ENCODE measurements at places on chromosomes 6 and 20. TPM values are rescaled to one million over a fixed set of nuclear protein-coding genes. Genes with fewer than 3 reads are reported as not detected.
A peak's percentile ranks its signal among the peaks of the same experiment; 100 is the strongest.

The CRYBG1 gene
- 3.1 TPM for total RNA-seq

The VWA7 gene
- 0.47 TPM for total RNA-seq

The PRKN gene
- total RNA-seq = 8.4 TPM

The CNR1 gene
- total RNA-seq = 13.7 TPM

The TMEM200A gene
- 1.3 TPM for total RNA-seq

The LTB gene
- total RNA-seq = 0.57 TPM

The PEDS1 gene
- 46.3 TPM for total RNA-seq

The ZNF343 gene
- total RNA-seq = 10.3 TPM

The SYNDIG1 gene
- total RNA-seq = 0.40 TPM

The NFATC2 gene
- total RNA-seq = 12.4 TPM

The DEFB124 gene
- total RNA-seq = not detected

GRCh38 chr6:80143419-80143937 is 37.0 kb downstream of the BCKDHB start:
- ATAC-seq = peak; percentile 70

DNA sequence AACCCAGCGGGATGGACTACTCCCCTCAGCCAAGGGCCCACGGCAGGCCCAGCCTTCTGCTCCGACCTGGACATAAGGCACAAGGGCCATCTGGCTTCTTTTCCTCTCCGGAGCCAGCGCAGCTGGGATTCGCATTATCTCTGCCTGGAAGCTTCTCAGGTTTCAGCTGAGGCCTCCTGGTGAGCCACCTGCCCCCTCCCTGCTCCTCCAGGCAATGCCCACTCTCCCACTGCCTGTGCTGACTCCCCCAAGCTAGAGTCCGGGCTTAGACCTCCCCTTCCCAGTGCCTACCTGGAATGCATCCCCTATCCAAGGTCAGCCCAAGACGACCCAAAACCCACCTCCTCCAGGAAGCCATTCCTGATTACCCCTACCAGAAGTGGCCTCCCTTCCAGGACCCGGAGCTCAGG is 60.7 kb downstream of the EZR start:
- ATAC-seq = no peak

GRCh38 chr6:137810554-137811120 is 56.4 kb upstream of the TNFAIP3 start:
- ATAC-seq = no peak

DNA sequence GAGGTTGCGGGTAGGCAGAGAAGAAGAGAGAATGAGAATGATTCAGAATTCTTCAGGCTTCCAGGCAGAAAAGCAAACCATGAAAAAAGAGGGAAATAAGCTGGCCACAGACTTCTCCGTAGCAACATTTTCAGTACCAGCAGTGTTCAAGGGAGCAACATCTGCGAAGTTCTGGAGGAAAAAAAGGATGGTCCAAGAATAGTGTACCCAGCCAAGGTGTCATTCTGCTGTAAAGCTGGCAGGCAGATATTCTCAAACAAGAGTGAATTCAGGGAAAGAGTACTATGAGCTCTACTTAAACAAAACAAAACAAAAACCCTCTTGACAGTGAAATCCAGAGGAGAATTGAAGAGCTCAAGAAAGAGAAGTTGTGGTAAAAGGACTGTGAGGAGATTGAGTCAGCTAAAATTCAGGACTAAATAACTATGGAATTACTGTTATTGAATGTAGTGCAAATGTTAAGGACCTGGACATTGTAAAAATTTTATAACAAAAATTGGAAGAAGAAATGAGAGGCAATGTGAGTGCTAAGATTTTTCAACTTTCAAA is 86.5 kb downstream of the ATRN start:
- no peak for ATAC-seq

GRCh38 chr6:72272958-72273357 is 348.9 kb upstream of the KCNQ5 start:
- ATAC-seq = no peak

DNA sequence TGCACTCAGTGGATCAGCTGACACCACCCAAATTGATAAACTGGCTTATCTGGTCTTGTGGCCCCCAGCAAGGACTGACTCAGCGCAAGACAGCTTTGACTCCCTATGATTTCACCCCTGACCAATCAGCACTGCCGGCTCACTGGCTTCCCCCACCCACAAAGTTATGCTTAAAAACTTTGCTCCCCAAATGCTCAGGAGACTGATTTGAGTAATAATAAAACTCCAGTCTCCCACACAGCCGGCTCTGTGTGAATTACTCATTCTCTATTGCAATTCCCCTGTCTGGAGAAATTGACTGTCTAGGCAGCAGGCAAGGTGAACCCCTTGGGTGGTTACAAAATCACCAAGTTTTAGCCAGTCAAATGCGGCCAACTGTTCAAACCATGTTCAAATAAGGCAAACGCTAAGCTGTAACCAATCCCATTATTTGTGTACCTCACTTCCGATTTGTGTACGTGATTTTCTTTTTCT is 32.5 kb downstream of the SLC22A2 start:
- ATAC-seq = no peak

DNA sequence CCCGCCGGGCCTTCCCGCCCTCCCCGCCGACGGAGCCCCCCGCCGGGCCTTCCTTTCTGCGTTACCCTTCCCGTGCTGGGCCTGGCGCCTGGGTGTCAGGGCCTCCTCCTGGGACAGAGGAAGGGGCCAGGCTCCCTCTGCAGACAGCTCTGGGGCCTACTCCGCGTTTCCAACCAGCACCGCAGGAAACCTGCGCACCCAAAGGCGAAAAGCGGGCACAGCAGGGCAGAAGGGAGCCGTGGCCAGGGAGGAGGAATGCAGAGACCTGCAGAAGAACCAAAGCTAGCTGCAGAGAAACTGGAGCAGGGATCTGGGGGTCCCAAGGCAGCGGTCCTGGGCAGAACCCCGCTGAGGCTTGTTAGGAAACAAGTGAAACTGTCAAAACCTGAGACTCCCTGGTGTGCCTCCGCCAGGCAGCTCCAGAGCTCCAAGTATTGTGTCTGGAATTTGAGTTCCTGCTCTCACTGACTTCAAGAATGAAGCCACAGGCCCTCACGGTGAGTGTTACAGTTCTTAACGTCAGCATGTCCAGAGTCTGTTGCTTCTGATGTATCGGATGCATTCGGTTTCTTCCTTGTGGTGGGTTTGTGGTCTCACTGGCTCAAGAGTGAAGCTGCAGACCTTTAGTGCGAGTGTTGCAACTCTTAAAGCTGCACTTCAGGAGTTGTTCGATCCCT is 33.3 kb downstream of the IRF4 start:
- ATAC-seq = no peak

DNA sequence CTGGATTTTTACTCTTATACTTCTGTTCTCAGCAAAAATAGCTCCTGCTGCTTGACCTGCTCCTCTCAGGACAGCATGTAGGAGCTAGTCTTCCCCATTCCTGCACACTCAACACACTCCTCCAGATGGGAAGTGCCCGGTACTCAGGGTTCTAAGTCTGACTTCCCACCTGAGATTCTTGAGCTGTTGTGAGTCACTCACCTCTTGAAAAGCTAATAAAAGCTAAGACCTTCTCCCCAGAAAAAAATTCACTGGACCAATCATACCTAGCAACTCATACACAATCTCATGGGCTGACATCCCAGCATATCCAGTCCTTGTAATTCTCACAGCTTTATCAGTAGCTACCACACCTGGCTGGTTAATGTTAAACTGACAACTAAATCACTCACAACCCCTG is 53.5 kb downstream of the TRPC4AP start:
- ATAC-seq = no peak

DNA sequence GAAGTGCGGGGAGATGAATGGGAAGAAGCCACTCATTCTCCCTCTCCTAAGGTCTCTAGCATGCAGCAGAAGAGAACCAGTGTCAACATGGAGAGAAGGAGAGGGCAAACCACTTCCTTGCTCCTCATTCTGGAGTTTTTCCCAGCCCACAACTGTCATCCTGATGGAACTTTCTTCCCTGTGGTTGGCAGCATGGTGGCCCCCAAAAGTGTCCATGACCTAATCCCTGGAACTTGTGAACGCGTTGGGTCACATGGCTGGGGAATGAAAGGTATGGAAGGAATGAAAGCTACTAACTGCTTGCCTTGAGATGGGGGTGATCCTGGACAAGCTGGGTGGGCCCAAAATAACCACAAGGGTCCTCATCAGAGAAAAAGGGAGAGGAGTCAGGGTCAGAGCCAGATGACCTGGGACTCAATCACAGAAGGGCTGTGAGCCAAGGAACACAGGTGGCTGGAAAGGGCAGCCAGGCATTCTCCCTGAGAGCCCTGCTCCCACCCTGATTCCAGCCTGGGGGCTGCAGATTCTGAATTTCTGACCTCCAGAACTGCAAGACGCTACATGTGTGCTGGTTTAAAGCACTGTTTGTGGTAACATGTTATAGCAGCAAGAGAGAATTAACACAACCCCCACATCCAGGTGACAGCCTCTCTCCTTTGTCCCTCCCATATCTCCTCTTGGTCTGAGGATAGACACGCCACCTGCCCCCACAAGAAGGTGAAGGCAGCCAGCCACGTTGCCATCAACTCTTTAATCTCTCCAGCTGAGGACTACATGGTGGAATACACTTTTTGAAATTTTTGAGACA is 63.2 kb downstream of the PYGB start:
- no peak for ATAC-seq

DNA sequence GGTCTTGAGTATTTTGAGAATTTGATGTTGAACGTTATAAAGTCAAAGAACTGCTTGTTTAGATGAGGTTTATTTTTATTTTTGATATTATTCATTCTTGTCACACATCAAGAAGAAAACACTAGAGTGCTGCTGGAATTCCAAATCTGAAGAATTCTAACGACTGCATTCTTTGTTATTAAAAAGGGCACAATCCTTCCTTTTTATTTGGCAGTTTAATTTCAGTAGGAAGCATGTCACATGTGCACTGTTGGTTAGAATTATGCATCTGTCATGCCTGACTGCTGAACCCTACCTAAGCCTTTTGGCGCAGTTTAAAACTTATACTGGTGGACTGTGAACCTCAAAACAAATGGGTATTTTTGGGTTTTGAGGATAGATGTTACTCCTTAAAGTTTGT is 4.0 kb downstream of the ID4 start:
- ATAC-seq = no peak

GRCh38 chr6:52551483-52552277 is 25.2 kb downstream of the TRAM2 start:
- peak; percentile 72 for ATAC-seq

- ATAC-seq = no peak
These were observed 138.2 kb upstream of the SLC22A16 start for GRCh38 chr6:110614586-110614985.

DNA sequence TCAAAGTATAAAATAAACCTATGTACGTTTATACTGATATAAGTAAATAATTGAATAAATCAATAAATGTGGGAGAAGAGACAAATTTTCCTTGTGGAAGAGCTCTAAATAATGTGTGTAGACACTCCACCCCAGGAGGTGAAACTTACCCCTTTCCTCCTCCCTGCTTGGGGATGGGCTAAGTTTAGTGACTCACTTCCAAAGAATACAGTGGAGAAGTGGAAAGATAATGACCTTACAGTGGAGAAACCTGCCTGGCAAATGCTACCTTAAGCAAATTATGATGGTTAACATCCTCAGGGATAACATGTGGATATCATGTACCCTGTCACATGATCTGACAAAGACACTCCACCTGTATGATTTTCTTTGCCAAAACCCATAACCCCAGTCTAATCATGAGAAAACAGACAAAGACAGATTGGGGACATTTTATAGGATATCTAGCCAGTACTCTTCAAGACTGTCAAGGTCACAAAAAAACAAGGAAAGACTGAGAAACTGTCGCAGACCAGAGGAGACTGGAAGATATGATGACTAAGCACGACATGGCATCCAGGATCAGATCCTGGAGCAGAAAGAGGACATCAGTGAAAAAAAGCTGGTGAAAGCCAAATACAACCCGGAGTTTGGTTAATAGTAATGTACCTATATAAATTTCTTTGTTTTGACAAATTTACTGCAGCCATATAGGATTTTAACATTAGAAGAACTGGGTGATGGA is 195.5 kb upstream of the PRDM1 start:
- no peak for ATAC-seq

GRCh38 chr20:21867353-21867752 is 161.9 kb downstream of the PAX1 start:
- no peak for ATAC-seq

DNA sequence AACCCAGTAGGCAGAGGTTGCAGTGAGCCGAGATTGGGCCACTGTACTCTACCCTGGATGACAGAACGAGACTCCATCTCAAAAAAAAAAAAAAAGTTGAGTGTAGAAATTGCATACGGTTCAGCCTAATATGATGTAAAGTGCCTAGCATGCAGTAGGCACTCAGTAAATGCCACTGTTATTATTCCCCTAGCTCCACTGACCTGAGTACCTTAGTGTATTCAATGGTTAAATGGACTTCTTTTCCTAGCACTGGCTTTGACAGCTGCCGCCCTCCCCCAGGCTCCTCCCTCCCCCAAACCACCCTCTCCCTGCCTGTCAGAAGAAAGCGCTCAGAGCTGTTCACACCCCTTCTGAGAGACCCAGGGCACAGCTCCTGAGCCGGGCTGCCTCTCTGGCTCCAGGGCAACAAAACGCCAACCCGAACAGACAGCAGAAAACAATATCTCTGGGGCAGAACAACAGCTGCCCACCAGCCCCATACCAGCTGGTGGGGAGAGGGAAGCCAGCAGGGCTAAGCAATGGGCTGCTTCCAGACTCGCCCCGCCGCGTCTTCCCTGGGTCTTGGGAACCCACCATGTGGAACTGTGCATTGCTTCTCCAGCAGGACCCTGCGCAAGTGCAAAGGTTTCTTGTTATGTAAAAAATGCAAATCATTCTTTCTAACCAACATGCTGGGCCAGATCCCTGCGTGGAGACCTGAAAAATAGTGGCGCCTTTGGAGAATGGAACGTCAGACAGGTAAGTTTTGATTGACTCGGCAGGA is 4.5 kb downstream of the CPNE5 start:
- ATAC-seq = no peak

- no peak for ATAC-seq
These were observed 38.4 kb downstream of the BMP5 start for GRCh38 chr6:55836945-55837344.

DNA sequence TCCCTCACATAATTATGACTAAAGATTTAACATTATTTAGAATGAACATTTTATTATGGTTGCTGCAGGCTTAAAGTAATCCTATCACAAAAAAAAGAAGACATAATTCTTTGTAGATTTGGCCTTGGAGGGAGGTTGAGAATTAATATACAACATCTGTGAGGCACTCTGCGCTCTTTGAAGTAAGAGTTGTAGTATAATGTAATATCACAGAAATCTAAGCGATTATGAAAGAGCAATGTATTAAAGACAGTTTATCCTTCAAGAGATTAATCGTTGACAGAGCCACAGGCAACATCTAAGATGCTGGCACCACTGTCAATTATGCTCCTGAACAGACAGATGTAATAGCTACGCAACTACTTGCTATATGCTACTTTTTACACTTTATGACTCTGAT is 946.8 kb downstream of the GRIK2 start:
- no peak for ATAC-seq

GRCh38 chr20:61520893-61521460 is 268.9 kb downstream of the CDH4 start:
- no peak for ATAC-seq
